ENCODE measurements at places on chromosomes 12 and 14. TPM values are rescaled to one million over a fixed set of nuclear protein-coding genes. Genes with fewer than 3 reads are reported as not detected.

GRCh38 chr14:77039285-77040058, 11.0 kb upstream of the IRF2BPL start:
- peak; percentile 90 for DNase-seq

- DNase-seq: no peak
Measured at GRCh38 chr12:9324782-9325181, 116.6 kb upstream of the PZP start.

DNA sequence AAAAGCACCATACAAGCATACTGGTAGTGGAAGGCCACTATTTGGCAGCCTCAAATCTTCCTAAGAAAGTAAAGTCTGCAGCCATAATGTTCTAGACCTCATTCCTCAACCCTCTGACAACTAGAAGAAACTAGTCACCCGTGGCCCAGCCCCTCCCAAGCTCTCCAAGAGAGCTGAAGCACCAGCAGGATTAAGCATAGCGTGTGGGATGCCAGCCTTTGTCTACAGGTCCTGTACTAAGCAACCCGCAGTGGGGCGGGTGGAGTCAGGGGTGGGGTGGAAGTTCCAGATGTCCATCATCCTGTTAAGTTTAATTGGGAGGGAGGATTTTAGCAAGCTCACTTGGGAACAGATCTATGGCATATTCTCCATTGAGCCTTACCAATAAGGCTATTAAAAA, 14.2 kb downstream of the SLC11A2 start:
- DNase-seq: no peak

DNA sequence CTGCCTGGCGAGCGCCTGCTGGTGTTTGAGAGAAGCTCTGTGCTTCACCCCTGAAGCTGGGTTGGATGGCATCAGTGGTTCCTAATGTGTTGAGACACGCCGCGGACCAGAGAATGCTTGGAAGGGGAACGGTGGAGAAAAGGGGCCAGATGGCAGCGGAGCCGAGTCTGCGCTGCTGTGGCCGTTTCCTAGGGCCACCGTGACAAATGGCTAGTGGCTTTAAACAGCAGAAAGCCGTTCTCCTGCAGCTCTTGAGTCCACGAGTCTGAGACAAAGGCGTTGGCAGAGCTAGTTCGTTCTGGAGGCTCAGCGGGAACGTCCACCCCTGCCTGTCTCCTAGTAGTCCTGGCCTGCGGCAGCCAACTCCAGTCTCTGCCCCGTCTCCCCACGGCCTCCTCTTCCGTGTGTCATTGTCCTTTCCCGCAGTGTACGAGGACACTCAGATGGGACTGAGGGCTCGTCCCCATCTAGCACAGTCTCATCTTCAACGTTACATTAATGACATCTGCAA, 103.6 kb downstream of the ADGRD1 start:
- DNase-seq: no peak

Gene EFS
- 38.6 TPM for polyA plus RNA-seq

DNA sequence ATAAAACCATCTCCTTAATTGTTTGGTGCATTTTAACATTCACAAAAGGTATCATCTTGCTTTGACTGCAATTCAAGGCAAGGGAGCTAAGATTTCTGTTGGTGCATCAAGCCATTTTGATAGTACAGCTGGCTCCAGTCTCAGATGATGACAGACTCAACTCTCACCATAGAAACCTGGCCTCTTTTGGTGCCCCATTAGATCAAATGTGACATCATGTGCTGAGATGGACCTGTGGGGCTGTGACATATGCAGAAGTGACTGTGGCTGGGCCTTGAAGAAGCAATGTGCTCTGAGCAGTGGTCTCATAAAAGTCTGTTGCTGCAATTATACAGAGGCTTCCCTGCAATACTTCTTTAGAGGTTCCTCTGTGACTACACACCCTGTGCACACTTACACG, 88.4 kb downstream of the SLC2A13 start:
- no peak for DNase-seq

DNA sequence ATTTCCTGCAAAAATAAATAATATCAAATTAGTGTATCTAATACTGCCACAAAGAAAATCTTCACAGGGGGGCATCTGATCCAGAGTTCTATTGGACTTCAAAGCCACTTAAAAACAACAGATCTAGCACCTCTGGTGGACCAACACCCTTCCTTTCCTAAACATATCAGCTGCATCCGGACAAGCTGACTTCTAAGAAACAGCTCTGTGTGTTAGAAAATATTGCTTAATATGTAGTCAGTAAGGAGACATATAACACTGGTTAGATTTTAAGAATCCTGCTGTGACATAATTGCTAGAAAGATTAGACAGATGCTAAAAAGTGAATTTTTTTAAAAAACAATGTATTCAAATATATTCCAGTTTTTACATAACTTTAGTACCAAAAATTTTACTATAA, 61.1 kb upstream of the PTPRB start:
- DNase-seq: no peak

GRCh38 chr12:105116969-105117368, 9.4 kb downstream of the WASHC4 start:
- DNase-seq: no peak

Gene MGP
- polyA plus RNA-seq: 340 TPM

Gene RDH5
- 49.9 TPM for polyA plus RNA-seq

- DNase-seq: no peak
Measured at GRCh38 chr14:27386391-27386790, 788.6 kb upstream of the NOVA1 start.

GRCh38 chr14:64515053-64515452, 10.5 kb downstream of the ZBTB1 start:
- no peak for DNase-seq

GRCh38 chr14:56195704-56196103, 77.5 kb downstream of the PELI2 start:
- DNase-seq: no peak

DNA sequence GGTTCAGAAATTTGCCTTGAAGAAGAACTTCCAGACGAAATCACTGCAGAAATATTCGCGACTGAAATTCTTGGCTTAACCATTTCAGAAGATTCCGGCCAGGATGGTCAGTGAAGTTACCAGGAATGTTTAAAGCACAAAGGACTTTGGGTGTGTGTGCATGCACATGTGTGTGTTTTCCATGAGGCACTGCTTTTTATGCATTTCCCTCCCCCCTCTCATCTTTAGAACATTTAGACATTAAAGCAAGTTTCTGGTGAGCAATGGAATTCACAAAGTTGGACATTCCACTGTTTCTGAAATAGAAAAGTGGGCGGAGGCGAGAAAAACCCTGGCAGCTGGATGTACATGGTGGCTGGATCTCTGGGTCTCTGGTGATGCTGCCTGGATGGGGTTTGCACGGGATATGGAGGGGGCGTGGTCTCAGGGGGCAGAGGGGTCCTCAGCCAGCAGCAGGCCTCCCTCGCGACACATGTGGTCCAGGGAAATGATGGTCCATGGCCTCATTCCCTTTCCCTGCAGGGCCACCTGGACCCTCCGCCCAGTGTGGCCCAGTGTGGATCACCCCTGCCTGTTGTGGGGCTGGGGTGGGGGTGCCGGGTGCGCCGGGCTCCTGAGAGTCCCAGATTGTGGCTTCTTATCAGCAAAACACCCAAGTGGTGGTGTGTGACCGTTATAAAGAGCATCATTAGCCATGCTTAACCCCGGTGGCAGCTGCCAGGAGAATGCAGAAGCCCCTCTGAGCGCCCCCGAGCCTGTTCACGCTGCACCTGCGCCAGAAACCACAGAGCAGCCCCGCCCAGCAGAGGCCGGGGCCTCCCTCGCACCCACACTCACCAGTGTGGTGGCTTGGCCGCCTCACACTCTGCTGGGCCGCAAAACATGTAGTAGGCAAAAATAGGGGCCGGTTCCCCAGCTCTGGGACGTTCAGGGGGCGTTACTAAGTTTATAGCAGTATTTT, 17.8 kb upstream of the BCL7A start:
- peak; percentile 56 for DNase-seq

Gene CABP1
- 1.7 TPM for polyA plus RNA-seq

DNA sequence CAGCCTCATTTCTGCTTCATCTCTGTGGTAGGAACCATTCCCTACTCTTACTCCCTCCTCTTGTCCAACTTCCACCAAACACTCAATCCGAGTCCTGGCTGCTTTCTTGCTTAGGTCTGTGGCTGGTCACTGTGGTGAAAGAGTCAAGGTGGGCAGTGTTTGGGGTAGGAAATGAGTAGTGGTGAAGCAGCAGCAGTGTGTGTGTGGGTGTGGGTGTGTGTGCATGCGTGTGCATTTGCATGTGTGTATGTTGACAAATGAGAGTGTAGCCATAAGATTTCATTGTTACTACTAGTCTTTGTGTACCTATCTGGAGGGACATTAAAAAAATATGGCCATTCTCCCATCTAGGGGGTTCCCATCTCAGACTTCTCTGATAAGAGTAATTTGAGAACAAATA, 78.6 kb upstream of the SCN8A start:
- DNase-seq: no peak

Gene LMNTD1
- polyA plus RNA-seq: not detected

GRCh38 chr12:23895792-23896218, 53.7 kb downstream of the SOX5 start:
- no peak for DNase-seq

DNA sequence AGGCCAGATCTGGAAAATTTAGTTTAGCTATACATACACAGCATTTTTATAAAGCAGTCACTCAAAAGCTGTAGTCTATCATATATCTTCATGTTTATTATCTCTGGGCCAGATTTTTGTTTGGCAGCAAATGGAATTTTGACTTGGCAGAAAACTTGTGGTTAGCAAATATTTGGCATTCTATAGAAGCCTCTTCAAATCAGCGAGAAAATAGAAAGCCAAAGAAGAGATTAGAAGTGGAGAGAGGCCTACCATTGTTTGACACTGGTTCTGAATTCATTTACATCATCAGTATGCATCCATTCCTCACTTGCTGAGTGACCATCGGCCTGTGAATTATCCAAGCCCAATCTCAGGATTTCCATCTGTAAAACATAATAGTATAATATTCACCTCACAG, 1077.6 kb downstream of the GALC start:
- peak; percentile 67 for DNase-seq

Gene CDC42BPB
- polyA plus RNA-seq: 50.9 TPM

- DNase-seq: no peak
Measured at GRCh38 chr14:73428353-73428824, 30.0 kb downstream of the NUMB start.

GRCh38 chr12:117334051-117334450, 27.4 kb downstream of the NOS1 start:
- no peak for DNase-seq

Gene RBP5
- polyA plus RNA-seq: 6.3 TPM

Gene PIP4P1
- 15.7 TPM for polyA plus RNA-seq

- no peak for DNase-seq
Measured at GRCh38 chr14:64423987-64424386, 35.8 kb downstream of the MTHFD1 start.

Gene PSME2
- 72.7 TPM for polyA plus RNA-seq

Gene MLEC
- 84.4 TPM for polyA plus RNA-seq

DNA sequence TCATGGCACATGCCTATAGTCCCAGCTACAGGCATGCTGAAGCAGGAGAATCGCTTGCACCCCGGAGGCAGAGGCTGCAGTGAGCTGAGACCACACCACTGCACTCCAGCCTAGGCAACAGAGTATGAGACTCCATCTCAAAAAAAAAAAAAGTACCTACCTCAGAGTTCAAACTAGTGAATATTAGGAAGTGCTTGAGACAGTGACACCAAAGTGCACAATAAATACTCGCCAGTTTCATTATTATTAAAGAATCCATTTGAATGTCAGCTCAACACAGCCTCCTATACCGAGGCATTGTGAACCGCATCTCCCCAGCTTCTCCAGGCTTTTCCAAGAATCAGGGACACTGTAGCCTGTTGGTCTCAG, 5.0 kb downstream of the GAPDH start:
- DNase-seq: no peak

- DNase-seq: no peak
Measured at GRCh38 chr12:64522807-64523206, 70.9 kb downstream of the TBK1 start.

Gene RHOJ
- polyA plus RNA-seq: 31.2 TPM

DNA sequence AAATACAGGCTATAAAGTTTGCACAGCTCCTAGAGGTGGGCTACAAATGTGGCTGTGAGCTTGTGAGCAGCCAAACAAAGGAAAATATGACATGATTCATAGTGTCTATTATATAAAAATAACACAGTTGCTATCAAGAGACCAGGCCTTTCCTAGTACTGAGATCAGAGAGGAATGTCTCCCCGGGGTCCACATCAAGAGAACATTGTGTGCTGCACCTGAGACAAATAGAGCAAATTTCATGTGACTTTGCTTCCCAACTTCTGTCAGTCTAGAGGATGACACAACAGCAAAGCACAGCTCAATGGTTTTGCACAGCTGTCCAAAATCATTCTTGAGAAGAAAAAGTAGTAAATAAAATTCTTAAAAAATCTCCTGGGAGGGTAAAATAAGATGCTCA, 297.5 kb upstream of the PRKD1 start:
- peak; percentile 53 for DNase-seq

Gene KRT75
- polyA plus RNA-seq: not detected
